Activated T-cell treated with anti-CD3 and anti-CD28 coated beads for 24 hours (primary cell): ENCODE measurements at places on chromosomes 12 and 14.

DNA sequence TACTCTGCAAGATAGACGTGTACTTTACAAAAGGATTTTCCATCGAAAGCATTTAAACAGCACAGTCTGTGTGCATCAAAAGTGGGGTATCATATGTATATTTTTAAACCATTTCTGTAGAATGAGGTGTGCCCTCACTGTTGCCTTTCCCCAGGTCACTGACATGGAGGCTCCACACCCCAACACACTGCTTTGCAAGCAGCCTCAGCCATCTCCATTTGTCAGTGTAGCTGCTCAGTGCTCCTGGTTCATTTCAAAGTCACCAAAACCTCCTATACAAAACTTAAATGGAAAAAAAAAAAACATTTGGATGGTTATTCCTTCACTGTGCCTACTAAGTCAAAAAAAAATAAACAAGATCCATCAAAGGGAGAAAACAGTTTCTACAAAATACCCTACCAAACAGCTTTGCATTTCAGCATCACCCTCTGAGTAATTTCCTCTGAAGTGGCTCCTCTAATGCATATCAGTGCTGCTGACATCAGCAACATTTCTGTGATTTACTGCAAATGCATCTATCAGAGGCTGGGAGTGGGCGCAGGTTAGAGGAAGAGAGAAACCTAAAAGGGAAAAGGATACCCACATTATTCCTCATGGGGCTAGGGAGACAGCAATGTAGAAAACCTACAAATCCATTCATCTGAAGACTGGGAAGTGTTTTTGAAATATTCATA, 46.0 kb downstream of the KCNK10 start:
- no peak for DNase-seq

DNA sequence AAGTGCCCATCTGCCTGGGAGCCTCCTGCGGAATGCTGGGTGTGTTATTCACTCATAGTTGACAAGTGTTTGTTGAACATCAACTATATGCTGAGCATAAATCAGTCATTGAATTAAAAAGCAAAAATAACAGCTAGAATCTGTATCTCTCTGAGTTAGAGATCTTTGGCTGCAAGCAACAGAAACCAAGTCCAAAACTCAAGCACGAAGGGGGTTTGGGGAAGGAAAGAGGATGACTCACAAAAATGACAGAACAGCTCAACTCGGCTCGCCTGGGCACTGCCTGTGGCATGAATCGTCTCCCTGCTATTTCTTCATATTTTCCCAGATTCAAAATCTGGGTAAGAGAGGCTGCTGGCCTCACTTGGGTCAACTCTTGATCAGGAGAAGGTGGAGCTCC, 72.6 kb upstream of the NCOR2 start:
- DNase-seq, result no peak

- DNase-seq, result no peak
These were observed 183.7 kb upstream of the NTF3 start for GRCh38 chr12:5248230-5248629.

DNA sequence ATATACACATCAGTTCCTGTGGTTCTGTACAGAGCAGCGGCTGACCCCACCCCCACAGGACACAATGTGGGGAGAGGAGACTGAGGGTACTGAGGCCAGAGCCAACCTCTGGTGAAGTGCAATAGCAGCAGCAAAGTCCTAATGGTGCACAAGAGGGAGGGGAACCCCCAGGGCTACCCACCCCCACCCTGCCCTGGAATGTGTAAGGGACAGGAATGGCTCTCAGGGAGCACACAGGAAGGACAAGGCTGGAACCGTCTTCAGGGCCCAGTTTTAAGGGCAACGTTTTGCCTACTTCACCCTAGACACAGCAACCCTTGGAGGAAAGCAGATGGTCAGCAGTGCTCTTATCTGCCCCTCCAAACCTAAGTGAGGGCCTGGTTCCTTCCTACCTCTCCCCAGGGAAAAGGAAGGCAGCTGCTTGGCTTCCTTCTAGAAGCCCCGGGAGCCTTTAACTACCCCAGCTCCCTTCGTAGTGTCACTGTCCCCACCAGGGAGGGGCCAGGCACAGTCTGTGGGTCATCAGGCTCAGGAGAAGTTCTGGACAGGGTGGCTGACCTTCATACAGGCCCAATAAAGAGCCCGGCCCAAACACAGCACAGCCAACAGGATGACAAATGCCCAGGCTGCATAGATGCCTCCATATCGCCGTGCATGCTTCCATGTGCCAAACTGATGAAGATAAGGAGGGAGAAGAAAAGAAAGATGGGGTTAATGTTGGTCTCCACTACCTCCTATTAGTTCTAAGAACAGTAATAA, 3.0 kb downstream of the PIP4P1 start:
- DNase-seq, result no peak

- no peak for DNase-seq
These were observed 86.6 kb downstream of the NINJ2 start for GRCh38 chr12:576615-577110.

DNA sequence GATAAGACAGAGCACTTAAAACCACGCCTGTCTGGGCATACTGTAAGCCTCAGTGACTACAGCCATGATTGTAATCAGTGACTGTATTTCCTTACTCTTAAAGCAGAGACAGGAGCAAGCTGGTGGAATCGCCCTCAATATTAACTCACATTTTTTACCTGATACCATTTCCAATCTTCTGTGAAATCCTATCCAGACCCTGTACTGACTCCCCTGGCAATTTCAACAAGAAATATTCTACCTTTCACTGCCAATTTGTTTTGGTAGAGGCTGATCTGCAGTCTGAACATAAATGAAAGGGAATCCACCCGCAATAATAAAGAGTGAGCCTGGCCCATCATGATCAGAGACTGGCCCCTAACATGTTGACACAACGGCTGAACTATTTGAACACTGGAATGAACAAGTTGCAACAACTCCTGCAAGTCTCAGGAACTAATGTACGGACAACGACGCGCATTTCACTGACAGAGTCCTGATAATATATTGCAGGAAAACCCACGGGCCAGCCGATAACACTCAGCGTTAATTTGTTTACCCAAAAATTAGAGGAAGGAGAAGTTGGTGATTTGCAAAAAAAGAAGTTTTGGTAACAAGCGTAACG, 195.5 kb upstream of the BTG1 start:
- DNase-seq, result no peak

GRCh38 chr12:128418944-128419343, 152.0 kb downstream of the TMEM132C start:
- DNase-seq, result no peak

- DNase-seq, result no peak
These were observed 19.6 kb downstream of the CLMN start for GRCh38 chr14:95300002-95300696.

- peak; percentile 46 for DNase-seq
These were observed 120.1 kb upstream of the MAX start for GRCh38 chr14:65222440-65222858.

- no peak for DNase-seq
These were observed 16.0 kb upstream of the SLC38A2 start for GRCh38 chr12:46388427-46389021.

- DNase-seq, result no peak
These were observed 113.7 kb upstream of the KITLG start for GRCh38 chr12:88693837-88694445.

GRCh38 chr14:54344445-54344844, 52.4 kb upstream of the CDKN3 start:
- no peak for DNase-seq

DNA sequence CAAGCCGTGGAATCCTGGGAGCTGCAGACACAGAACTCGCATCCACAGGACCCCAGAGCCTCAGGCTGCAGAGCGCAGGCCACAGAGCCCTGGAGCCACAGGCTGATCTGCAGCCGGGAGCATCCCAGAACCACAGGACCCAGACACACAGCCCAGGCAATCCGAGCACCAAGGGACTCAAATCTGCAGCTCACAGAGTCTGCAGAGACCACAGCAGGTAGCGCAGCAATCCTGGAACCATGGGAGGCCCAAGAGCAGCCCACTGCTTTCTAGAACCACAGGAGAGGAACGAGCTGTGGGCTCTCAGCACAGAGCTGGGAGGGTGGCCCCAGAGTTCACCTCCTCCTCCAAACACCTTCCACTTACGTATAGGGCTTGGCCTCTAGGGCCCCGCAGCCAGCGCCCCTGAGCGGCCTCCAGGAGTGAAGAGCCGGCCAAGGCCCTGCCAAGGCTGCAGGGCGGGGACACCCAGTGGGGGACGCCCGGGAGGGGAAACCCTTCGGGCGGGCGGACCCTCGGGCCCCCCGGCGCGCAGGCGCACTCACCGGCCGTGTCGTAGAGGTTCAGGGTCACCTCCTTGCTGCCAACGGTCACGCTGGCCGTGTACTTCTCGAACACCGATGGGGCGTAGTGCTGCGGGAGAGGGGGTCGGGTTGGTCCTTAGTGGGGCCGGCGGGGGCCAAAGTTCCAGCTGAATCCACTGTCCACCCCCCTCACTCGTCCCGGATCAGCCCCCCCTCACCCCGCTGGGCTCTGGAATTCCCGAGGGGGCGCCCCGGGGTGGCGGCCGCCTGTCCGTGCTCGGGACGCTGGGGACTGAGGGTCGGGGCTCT, 665 bp downstream of the RHOF start:
- DNase-seq, result no peak
